T-cell (primary cell): ENCODE measurements at places on chromosomes 4 and X. TPM values are rescaled to one million over a fixed set of nuclear protein-coding genes. Genes with fewer than 3 reads are reported as not detected.

DNA sequence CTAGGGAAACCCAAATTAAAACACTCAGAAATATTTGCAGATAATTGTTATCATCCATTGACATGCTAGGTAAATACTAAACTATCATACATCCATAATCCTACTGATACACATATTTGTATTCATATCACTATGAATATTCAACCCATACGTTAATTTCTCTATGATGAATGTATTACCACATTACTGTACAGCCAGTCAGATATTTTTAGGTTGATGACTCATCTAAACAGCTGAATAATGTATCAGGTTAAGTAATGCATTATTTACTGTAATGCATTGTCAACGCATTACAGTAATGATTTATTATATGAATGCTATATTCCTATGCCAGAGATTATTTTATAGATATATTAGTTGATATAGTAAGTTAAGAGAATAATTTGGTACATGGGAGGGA lies 37.1 kb downstream of the VEGFC start:
- no peaks in the 10 kb centered on the region for H3K36me3 ChIP-seq
- H3K4me3 ChIP-seq = no peak overlapping the region
- H3K27me3 ChIP-seq = no peaks in the 10 kb centered on the region
- no peaks in the 10 kb centered on the region for H3K4me1 ChIP-seq
- H3K27ac ChIP-seq = no peak overlapping the region

DNA sequence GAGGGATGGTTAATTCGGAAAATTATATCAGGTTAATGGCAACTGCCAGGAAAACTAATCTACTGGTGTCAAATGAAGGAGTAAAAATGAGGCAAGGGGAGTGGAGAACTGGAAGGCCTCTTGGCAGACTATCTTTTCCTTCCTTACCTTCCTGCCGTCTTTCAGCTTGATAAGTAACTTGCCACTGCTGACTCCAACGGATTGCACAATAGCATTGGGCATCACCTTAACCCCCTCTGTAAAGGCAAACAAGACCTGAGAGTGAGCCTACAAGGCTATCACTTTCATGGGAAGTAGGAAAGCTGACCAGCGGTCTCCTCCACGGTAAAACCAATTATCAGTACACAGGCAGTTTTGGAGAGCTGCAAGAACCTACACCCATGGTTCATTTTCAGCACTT lies 26.2 kb upstream of the ELF4 start:
- H3K27ac ChIP-seq = no peak overlapping the region
- H3K36me3 ChIP-seq = no peaks in the 10 kb centered on the region
- H3K4me3 ChIP-seq = no peak overlapping the region
- no peaks in the 10 kb centered on the region for H3K27me3 ChIP-seq

GRCh38 chr4:87851953-87852352 lies 19.2 kb downstream of the MEPE start:
- no peaks in the 10 kb centered on the region for H3K27me3 ChIP-seq
- DNase-seq = no peak
- H3K4me3 ChIP-seq = no peak overlapping the region

DNA sequence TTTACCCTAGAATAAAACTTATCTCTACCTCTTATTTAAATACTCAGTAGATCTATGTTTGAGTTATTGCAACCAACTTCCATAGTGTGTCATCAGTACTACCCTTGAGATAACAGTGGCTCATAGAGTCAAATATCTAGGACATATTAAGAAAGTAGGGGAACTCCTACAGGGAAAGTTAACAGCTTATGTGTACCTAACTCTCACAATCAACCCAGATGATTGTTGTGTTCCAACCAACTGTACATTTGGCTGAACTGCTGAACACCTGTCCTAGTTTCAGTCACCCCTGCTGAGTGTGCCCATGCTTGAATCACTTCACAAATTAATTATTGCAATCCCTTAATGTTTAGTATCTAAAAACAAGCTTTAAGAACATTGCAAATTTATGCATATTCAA lies 244.2 kb upstream of the GRID2 start:
- H3K27ac ChIP-seq = no peak overlapping the region
- H3K27me3 ChIP-seq = no peaks in the 10 kb centered on the region
- H3K4me3 ChIP-seq = no peak overlapping the region
- H3K36me3 ChIP-seq = no peaks in the 10 kb centered on the region

The ZRSR2 gene
- total RNA-seq = 35.4 TPM

The TCEANC gene
- 8.6 TPM for total RNA-seq

DNA sequence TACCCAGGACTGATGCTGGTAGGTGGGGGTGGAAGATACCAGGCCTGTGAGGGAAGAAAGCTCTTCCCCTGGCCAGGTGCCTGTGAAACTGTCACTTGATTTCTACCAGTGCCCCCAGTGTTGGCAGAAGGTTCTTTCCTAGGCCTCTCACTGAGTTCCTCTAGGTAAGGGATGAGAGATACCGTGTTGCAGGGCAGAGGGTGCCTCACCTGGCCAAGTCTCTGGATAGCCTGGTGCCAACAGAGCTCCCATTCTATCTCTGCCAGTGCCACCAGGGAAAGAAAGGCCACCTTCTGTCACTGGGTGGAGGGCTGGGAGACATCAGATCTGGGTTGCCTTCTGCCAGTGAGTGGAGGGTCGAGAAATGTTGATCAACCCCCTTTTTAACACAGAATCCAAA lies 94.1 kb downstream of the RTL5 start:
- DNase-seq = no peak
- no peaks in the 10 kb centered on the region for H3K36me3 ChIP-seq
- H3K27me3 ChIP-seq = peaks cover 2% of the 10 kb centered on the region
- H3K4me3 ChIP-seq = no peak overlapping the region
- H3K27ac ChIP-seq = no peak overlapping the region

DNA sequence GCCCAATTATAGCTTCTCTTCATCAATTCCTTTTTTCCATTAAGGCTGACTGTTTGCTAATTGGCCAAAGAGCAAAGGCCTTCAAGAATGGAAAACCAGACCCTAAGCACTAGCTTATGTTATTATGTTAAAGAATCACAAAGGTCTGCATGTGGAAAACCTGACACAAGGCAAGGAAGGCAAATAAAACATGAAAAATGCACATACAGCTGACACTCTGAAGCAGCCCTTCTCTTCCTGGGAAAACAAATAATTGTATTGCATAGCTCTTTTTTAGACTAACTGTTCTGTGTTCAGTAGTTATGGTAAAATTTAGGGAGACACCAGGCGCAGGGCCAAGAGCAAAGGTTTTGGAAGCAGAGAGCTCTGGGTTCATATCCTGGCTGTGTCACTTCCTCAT lies 223.1 kb downstream of the UNC5C start:
- no peak overlapping the region for H3K4me3 ChIP-seq
- no peak for DNase-seq
- H3K36me3 ChIP-seq = no peaks in the 10 kb centered on the region
- H3K27me3 ChIP-seq = no peaks in the 10 kb centered on the region
- no peak overlapping the region for H3K27ac ChIP-seq

DNA sequence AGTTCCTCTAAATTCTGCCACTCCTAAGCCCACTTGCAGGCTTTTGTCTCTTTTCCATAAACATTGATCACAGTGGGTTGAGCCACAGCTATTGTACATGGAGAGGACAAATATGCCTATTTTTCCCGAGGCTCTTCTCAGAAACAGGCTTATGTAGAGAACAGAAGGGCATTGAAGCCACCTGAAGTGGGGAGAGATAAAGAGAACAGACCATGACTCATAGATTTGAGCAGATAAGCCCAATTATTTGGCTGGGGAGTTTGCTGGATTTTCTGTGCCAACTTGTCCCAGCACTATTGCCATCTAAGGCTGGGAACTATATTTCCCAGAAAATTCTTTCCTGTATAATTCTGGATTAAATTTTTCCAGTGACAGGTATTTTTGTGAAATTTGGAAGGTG lies 446.1 kb upstream of the RPS6KA3 start:
- H3K27me3 ChIP-seq = no peaks in the 10 kb centered on the region
- no peak overlapping the region for H3K27ac ChIP-seq
- H3K36me3 ChIP-seq = no peaks in the 10 kb centered on the region
